HFFc6 (cell line): ENCODE measurements at places on chromosomes 4 and X. TPM values are rescaled to one million over a fixed set of nuclear protein-coding genes. Genes with fewer than 3 reads are reported as not detected.

GRCh38 chrX:131058136-131058868, at the start of gene ARHGAP36:
TSS of gene ARHGAP36 (plus strand) at chrX:131058346. CDS start at chrX:131081666, 23,320 bp downstream.
- no peaks in the 10 kb centered on the region for H3K27me3 ChIP-seq
- no peaks in the 10 kb centered on the region for H3K36me3 ChIP-seq
- H3K4me1 ChIP-seq = no peaks in the 10 kb centered on the region
- DNase-seq = no peak
- no peak within 1 kb of the TSS for H3K27ac ChIP-seq

DNA sequence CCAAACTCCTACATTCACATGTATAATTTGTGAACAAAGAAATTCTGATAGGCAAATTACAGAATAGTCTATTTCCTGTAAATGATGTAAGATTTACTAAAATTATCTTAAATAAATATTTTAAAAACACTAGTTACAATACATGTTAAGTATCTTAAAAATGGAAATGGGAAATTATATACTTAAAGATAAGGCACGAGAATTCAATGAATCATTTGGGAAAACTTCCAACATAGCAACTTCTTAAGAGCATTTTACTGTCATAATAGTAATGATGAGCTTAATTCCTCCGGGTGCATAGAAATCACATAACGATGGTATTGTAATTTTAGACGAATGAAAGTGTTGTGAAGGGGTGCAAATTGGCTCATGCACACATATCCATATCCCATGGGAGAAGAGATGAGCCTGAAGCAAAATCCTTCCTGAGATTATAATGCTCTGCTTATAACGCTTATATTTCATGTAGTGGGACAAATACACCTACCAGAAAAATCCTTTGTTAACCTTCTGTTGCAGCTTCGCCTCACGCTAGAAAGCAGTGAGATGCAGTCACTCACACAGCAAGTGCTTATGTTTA, 873.5 kb downstream of the PDHA2 start:
- no peaks in the 10 kb centered on the region for H3K36me3 ChIP-seq
- H3K4me3 ChIP-seq = no peak overlapping the region
- no peaks in the 10 kb centered on the region for H3K27me3 ChIP-seq
- DNase-seq = no peak
- no peak overlapping the region for H3K27ac ChIP-seq
- no peaks in the 10 kb centered on the region for H3K4me1 ChIP-seq

- H3K27me3 ChIP-seq = peaks cover 26% of the 10 kb centered on the region
- H3K27ac ChIP-seq = no peak overlapping the region
- peaks cover 28% of the 10 kb centered on the region for H3K4me1 ChIP-seq
Measured at GRCh38 chr4:4613126-4613465, 71.2 kb upstream of the STX18 start.

DNA sequence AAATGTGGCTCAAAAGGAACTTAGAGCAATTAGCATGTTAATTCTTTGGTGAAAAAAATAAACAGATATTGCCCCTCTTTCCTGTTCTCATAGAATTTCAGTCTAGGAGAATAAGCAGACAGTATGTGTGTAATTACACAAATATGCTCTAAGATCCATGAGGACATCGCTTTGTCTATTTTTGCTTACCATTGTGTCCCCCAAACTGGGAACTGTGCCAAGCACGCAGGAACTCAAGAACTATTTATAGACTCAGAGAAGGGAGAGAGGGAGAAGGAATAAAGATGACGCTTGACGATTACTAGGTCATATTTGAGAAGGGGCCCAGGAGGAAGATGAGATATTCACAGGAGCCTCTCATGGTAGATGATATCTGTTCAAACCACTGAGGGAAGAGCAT, 692.6 kb downstream of the RAB28 start:
- no peaks in the 10 kb centered on the region for H3K36me3 ChIP-seq
- H3K4me1 ChIP-seq = no peaks in the 10 kb centered on the region
- no peak overlapping the region for H3K4me3 ChIP-seq
- no peak overlapping the region for H3K27ac ChIP-seq

MPC1L gene
- total RNA-seq = not detected in 3 replicates
